ENCODE measurements at places on chromosomes 1 and 21. TPM values are rescaled to one million over a fixed set of nuclear protein-coding genes. Genes with fewer than 3 reads are reported as not detected.

DNA sequence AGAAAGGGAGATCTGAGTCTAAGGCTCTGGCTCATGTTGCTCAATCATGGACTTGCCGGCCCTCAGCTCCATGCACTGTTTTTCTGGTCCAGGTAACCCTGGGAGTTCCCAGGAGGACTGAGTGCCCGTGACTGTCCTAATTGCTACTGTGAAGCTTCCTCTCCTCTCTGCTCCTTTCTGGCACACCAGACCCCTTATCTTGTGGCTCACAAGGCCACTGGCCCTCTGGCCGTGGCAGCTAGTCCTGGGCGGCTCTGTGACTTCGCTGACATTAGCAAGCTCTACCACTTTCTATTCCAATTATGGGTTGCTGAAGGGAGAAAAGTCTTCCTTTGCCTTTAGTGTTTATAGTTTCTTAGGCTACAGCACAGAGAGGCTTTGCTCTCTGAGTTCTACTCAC, 380.2 kb downstream of the RWDD3 start:
- H3K36me3 ChIP-seq, result no peaks in the 10 kb centered on the region
- H3K4me3 ChIP-seq, result no peak overlapping the region
- H3K27ac ChIP-seq, result no peak overlapping the region

DNA sequence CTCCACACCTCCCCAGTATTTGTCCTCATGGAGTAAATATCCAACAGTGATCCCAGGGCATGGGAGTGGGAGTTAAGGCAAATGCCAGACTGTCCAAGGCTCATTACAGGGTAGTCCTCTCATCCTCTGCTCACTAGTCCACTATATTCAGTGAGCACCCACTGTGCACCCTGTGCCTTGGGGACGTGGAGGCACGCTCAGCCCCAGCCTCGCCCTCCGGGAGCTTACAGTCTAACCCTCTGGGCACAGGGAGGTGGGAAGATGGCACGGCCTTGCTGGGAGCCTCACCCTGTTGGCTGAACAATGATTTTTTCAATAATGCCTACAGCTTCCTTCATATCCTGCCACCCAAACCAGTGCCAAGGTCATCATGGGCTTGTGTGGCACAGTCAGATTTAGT, 2.8 kb downstream of the HES2 start:
- DNase-seq, result no peak
- H3K27ac ChIP-seq, result no peak overlapping the region
- no peak overlapping the region for H3K4me3 ChIP-seq
- peaks cover 24% of the 10 kb centered on the region for H3K4me1 ChIP-seq
- H3K36me3 ChIP-seq, result no peaks in the 10 kb centered on the region
- peaks cover 36% of the 10 kb centered on the region for H3K27me3 ChIP-seq

DNA sequence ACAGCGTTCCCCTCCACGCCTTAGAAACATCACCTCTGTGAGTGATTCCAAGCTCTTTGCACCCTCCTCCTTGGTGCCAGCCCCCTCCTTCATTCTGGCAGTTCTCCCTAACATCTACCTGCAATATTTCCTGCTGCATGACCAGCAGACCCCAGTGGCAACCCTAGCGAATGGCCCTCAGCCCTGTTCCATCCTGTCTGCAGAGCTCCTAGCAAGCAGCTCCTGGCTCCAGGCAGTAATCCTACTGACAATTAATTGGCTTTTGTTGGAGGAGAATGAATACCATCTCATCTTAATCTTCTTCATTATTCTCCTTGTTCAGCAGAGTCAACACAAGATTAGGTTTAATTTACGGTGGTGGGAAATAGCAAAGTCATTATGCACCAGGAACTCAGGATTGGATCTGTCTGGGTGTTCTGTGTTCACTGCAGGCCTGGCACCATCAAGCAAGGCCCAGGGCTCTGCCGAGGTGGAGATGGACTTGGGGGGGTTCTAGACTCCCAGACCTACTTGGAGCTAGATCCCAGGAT, 12.4 kb downstream of the FBXO2 start:
- no peaks in the 10 kb centered on the region for H3K27me3 ChIP-seq
- no peak overlapping the region for H3K27ac ChIP-seq
- no peaks in the 10 kb centered on the region for H3K4me1 ChIP-seq
- DNase-seq, result no peak
- no peaks in the 10 kb centered on the region for H3K36me3 ChIP-seq

DNA sequence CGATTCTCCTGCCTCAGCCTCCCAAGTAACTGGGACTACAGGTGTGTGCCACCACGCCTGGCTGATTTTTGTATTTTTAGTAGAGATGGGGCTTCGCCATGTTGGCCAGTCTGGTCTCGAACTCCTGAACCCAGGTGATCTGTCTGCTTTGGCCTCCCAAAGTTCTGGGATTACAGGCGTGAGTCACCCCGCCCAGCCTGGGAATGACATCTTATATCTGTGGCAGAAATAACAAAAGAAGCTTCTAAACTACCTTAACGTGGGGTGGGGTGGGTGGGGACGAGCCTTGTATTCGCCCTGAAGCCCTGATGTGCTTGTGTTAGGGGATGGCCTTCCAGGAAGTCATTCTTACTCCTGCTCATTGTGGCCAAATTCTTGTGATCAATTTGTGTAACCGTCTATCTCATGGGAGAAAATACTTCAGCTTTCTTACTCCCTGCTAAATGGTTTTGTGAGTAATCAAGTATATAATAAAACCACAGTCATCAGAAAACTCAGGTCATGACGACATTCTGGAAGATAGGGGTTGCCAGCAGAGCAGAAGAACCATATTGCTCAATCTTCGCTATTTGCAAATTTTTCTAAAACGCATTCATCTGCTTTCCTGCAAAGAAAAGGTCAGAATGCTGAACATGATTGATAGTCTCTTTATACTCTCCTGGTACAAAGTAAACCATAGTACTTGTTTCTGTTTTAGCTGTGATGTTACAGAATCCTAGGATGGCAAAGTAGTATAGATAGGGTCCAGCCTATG, 63.2 kb downstream of the DIRAS3 start:
- H3K4me1 ChIP-seq, result no peaks in the 10 kb centered on the region
- H3K27ac ChIP-seq, result no peak overlapping the region
- H3K27me3 ChIP-seq, result no peaks in the 10 kb centered on the region
- H3K36me3 ChIP-seq, result no peaks in the 10 kb centered on the region
- H3K4me3 ChIP-seq, result no peak overlapping the region
- no peak for DNase-seq

DNA sequence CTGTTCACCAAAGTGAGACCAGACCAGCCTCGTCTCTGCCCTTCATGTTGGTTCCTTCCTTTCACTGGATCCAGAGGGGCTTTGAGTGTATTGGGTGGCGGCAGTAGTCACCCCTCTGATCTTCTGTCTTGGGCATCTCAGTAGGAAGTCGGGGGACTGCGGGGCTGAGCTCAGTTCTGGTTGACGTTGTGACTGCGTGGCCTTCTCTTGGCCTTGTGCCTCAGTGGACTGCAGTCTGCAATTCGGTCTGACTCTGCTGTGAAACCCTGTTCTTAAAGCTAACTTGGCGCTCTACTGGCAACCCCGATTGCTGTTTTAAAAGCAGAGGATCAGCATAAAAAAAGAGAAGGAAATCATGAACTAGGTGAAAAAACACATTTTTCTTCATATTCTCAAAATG, 56.7 kb downstream of the SLC37A1 start:
- no peak overlapping the region for H3K27ac ChIP-seq
- H3K27me3 ChIP-seq, result no peaks in the 10 kb centered on the region
- H3K36me3 ChIP-seq, result peaks cover 2% of the 10 kb centered on the region
- H3K4me3 ChIP-seq, result no peak overlapping the region

DNA sequence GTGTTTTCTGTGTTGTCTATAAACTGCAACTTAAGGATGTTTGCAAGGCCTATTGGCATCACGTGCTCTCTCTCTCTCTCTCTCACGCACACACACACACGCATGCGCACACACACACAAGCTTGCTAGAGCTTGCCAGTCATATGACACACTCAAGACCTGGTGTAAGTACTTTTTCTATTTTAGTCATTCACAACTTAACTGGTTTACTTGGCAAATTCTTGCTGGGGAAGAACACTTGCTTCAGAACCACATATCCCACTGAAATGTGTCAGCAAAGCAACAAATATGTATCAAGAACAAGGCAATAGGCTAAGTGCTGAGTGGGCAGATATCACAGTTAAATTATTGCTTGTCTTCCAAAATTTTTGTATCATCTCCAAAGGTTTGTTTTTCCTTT, 107.8 kb downstream of the DISC1 start:
- DNase-seq, result no peak
- H3K4me3 ChIP-seq, result no peak overlapping the region
- no peak overlapping the region for H3K27ac ChIP-seq
- H3K36me3 ChIP-seq, result no peaks in the 10 kb centered on the region
- H3K4me1 ChIP-seq, result no peaks in the 10 kb centered on the region

DNA sequence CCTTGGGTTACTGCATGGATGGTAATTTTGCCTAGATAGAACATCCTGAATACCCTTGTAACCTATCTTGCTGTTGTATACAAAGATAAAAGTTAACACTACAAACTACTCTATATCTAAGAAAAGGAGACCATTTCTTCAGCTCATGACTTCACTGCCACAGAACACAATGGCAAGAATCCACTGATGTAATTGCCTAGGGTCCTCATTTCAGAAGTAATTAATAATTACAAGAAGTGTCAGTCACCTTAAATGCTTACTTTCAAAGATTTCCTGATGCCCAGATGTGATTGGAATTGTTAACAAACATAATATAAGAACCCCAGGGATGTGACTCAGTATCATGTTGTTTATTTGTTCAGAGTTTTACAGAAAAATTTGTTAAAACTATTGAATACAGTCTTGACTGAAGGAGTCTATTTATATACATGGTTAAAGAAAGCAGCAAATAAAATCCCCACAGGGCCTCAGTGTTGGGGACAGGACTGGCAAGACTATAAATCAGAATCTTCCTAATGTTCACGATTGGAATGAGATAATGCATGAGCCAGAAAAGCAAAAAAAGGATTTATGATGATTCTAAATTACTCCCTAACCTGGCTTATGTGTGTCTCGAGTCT, 83.9 kb downstream of the CRB1 start:
- no peak for DNase-seq
- no peak overlapping the region for H3K4me3 ChIP-seq
- H3K4me1 ChIP-seq, result no peaks in the 10 kb centered on the region
- no peaks in the 10 kb centered on the region for H3K27me3 ChIP-seq

DNA sequence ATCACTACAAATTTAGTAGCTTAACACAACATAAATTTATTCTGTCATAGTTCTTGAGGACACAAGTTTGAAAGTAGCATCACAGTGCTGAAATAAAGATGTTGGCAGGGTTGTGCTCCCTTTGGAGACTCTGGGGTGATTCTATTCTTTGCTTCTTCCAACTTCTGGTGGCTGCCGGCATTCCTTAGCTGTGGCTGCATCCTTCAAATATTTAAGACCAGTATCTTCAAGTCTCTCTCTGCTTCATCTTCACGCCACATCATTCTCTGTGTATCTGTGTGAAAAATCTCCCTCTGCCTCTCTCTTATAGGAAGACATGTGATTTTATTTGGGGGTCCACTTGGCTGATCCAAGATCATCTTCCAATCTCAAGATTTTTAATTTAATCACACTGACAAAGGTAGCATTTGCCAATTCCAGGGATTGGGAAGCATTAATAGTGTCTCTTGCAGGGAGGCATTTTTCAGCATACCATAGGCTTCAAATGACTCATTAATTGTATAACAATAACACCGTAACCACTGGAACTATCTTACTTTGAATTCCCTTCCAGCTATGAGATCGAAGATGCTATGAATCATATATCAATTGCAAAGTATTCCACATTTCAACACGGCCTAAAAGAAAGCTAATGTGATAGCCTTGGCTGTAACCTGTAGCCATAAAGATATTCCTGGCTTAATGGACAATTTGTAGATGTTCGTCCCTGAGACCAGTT, 74.6 kb downstream of the DPT start:
- H3K4me3 ChIP-seq, result no peak overlapping the region
- no peaks in the 10 kb centered on the region for H3K4me1 ChIP-seq
- H3K27me3 ChIP-seq, result peaks cover 4% of the 10 kb centered on the region
- DNase-seq, result no peak

The TUT4 gene
- 24.9 TPM for polyA plus RNA-seq

The SPRR5 gene
- not detected for polyA plus RNA-seq

The MMP23B gene
- 0.21 TPM for polyA plus RNA-seq

The ADORA1 gene
- polyA plus RNA-seq, result not detected

All from CD4-positive, CD25-positive, alpha-beta regulatory T cell (primary cell).